ENCODE measurements at places on chromosomes 13 and 19.

DNA sequence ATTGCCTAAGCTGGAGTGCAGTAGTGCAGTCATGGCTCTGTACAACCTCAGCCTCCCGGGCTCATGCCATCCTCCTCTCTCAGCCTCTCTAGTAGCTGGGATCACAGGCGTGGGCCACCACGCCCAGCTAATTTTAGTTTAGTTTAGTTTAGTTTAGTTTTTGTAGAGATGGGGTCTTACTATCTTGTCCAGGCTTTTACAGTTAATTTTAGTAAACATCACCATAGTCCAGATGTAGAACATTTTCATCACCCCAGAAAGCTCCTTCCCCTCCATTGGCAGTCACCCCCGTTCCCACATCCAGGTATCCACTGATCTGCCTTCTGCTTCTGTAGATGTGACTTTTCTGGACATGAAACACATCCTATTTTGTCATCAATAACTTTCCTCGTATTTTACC, 41.1 kb downstream of the DNM2 start:
- no peak for DNase-seq

DNA sequence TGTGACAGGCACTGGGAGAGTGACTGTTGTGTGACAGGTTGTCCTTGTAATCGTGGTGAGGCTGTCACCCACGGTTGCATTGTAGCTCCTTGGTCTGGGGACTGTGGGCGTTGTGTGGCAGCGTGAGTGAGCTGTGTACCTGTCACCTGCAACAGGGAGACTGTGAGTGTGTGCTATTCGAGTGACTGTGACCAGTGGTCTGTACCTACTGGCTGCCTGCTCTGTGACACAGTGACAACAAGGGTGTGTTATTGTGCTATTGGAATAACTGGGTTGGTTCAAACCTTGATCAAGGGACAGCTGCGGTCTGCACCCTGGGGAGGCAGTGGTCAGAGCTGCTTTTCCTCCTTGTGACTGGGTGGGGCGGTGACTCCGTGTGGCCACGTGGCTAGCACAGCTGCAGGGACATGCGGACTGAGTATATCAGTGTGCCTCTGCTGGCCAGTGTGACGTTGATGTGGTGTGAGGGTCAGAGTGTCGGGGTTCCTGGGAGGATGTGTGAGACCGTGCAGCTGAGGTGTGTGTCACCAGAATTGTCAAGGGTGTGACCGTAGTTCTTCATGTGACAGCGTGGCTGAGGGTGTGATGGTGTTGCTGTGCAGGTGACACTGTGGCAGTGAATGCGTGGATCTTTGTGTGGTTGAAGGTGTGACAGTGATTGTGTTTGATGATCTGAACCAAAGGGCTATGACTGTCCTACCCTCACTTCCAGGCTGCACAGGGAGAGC, 10.1 kb upstream of the NFIX start:
- DNase-seq, result no peak

DNA sequence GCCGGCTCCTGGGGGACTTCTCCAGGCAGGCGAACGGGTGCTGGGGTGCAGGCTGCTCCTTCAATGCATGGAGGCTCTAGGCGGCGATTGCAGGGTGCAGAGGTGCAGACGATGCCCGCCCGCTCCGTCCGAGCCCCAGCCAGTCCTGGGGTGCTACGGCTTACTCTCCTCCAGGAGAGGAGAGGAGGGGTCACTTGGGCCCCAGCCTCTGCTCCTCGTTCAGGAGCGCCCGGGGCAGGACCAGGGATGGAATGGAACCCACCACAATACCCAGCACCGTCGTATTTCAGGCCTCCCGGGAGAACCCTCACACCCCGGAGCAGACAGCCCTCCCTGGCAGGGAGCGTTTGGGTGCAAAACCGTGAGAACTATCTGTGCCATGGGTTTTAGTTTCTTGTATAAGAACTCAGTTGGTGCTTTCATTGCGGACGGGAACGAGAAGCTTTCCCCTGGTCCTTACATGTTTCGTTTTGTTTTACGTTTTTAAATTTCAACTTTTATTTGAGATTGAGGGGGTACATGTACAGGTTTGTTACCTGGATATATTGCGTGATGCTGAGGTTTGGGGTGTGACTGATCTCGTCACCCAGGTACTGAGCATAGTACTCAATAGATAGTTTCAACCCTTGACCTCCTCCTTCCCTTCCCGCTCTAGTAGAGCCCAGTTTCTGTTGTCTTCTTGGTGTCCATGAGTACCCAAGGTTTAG, 46.8 kb downstream of the ARHGEF18 start:
- no peak for DNase-seq

- no peak for DNase-seq
Measured at GRCh38 chr19:52343548-52343947, 7.5 kb downstream of the ZNF610 start.

- DNase-seq, result no peak
Measured at GRCh38 chr13:26965952-26966700, 205.5 kb downstream of the USP12 start.

- no peak for DNase-seq
Measured at GRCh38 chr19:30060531-30061222, 118.6 kb downstream of the URI1 start.

- no peak for DNase-seq
Measured at GRCh38 chr13:101398191-101398590, 18.1 kb downstream of the NALCN start.

DNA sequence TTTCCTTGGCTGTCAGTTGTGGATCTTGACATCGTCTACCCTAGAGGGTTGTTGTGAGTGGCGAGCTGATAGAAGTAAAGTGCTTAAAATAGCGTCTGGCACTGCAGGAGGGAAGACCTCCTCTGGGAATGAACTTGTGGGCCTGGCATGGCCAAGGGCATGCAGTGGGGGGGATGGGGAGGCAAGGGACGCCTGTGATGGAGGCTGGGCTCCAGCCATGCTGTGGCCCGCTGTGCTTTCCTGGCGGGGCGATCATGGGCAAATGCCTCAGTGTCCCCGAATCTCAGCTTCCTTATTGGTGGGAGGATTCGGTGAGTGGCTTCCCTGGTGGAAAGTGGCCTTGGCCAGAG, 10.7 kb downstream of the CARM1 start:
- no peak for DNase-seq

- DNase-seq, result no peak
Measured at GRCh38 chr19:13652810-13653590, 111.3 kb upstream of the MRI1 start.

DNA sequence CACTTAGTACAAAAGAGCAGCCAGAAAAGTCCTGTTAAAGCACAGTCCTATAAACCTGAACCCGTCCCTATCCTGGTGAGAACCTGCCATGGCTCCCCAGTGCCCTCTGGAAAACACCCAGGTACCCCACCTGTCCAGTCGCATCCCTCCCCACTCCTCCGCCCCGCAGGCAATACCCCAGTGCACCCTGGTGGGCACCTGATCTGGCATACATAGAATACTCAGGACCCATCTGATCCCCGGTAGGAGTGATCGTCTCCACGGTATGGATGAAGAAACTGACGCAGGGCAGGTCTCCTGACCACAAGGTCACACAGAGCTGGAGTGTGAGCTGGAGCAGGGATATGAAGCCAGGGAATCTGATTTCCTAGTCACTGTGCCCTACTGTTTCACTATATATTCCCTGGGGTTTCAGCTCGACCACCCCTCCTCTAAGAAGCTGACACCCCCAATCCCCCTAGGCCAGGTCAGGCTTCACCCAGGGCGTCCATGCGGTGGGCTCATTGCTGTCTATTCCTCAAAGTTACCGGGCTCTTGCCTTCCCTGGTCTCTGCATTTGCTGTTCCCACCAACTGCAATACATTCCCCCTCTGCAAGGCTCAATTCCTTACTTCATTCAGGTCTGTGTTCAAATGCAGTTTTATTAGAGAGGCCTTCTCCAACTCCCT, 12.6 kb downstream of the FBXO46 start:
- no peak for DNase-seq

- DNase-seq, result no peak
Measured at GRCh38 chr19:4717191-4717965, 6.3 kb downstream of the DPP9 start.

- no peak for DNase-seq
Measured at GRCh38 chr13:76516013-76516412, 370.2 kb downstream of the KCTD12 start.

- no peak for DNase-seq
Measured at GRCh38 chr19:8041531-8041931, 11.0 kb upstream of the CCL25 start.

- DNase-seq, result no peak
Measured at GRCh38 chr13:29448174-29448573, 147.3 kb downstream of the SLC7A1 start.

DNA sequence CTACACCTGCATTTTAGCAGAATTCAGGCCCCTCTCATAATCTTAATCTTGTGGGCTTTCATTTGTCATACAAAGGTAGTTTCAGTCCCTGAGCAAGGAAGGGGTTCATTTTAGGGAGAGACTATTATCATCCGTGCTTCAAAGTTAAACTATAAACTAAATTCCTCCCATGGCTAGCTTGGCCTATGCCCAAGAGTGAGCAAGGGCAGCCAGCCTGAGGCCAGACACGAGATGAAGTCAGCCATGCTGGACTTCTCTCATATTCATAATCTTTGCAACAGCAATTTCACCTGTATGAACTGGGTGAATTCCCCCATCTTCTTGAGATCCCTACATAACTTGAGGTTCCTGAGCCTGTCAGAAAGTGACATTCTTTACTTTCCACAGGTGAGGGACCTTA, 13.0 kb downstream of the ERICH4 start:
- DNase-seq, result no peak

- no peak for DNase-seq
Measured at GRCh38 chr13:66655847-66656454, 574.2 kb downstream of the PCDH9 start.

- DNase-seq, result no peak
Measured at GRCh38 chr13:70580825-70581224, 472.6 kb upstream of the KLHL1 start.

DNA sequence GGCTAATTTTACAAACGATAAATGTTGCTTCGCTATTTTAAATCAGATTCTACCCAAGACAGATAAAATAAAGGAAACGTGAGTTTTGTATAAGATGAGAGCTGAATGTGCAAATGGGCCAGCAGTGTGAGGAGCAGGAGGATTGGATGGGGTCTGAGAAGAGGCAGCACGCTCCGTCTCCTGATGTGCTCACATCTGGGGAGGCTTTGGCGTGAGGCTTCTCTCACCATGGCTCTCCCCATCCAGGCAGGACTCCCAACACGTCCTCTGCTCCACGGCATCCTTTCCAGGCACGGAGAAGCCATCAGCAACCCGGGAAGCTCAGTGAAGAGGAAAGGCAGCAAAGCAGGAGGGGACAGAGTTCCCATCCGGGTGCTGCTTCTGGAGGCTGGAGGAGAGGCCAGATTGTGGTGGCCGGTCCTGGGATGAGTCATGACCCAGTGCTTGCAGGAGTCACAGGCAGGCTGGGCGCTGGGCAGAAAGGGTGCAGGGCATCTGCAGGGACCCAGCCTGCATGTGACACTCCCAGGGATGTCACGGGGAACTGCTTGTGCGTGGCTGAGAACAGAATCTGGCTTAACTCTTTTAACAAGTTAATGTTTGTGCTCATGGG, 47.5 kb downstream of the ZNF536 start:
- DNase-seq, result no peak
